NCI-H1436 (cell line): ENCODE measurements at places on chromosomes 1 and 21.

DNA sequence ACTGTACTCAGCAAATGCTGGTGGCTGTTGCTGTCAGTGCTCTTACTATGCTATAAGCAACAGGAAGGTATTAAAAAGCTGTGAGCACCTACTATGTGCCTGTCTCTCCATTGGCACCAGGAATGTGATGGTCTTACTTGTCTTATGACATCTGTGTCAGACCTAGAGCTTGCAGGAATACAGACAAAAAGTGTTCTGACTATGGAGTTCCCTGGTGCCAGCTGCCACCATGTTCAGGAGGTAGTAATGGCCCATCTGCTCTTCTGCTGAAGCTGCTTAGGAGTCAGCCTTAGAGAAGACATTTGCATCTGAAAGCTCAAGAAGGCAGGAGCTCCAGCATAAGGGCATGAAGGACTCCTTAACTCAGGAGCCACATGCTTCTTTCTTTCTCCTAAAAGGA, 52.3 kb downstream of the MAB21L3 start:
- no peak for DNase-seq

- no peak for DNase-seq
Observed at GRCh38 chr1:156766298-156767100, 836 bp upstream of the PRCC start.

- DNase-seq, result no peak
Observed at GRCh38 chr1:28507646-28508434, 2.0 kb downstream of the RCC1 start.

GRCh38 chr1:51624855-51625254, 8.0 kb downstream of the OSBPL9 start:
- DNase-seq, result peak; percentile 27

DNA sequence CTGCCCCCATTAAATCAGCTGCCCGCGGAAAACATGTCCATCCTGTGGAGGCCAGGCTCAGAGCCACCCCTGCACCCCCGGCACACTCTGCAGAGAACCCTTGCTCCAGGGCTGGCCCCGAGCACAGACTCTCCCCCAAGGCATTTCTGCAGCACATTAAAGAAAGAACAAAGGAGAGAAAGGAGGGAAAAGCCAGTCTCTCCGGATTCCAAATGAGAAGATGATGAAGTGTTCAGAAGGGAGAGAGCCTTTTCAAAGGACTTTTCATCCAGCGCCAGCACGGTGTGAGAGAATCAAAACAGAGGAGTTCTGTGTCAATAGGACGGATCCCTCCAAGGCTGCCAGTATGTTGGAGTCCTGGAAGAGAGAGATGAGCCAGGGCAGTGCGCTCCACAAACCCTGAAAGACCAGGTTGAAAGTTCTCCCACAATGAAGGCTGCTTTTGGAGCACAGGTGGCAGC, 498.3 kb downstream of the NPHP4 start:
- no peak for DNase-seq

GRCh38 chr1:22128392-22128791, 14.5 kb downstream of the WNT4 start:
- DNase-seq, result no peak

DNA sequence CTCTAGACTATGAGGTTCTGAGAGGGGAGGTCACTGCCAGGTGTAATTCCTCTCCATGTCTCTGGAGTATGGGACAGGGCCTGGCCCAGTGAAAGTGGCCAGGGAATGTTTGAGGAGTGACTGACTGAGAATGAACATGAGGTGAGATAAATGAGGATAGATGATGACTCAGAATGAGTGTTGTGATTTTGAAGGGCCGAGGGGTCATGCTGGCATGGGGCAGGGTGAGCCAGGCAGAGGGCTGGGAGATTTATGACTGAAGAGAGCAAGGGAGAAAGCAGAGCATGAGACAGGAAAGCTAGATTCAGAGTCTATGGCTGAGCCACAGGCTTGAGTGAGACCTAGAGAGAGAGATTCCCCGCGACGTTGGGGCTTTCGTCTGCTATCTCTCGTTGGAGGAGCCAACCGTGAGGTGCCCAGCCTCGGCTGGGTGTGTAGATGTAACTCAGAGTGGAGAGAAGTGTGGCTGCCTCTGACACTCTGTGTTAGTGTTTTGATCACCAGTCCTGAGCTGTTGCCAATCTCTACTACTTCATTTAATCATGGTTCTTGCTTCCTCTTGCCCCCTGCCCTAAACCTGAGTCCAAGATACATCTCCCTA, 50.1 kb downstream of the FOXD2 start:
- DNase-seq, result no peak

GRCh38 chr1:110717179-110717578, 42.4 kb upstream of the KCNA3 start:
- DNase-seq, result no peak

- no peak for DNase-seq
Observed at GRCh38 chr1:233340966-233341516, 13.5 kb downstream of the MAP3K21 start.

DNA sequence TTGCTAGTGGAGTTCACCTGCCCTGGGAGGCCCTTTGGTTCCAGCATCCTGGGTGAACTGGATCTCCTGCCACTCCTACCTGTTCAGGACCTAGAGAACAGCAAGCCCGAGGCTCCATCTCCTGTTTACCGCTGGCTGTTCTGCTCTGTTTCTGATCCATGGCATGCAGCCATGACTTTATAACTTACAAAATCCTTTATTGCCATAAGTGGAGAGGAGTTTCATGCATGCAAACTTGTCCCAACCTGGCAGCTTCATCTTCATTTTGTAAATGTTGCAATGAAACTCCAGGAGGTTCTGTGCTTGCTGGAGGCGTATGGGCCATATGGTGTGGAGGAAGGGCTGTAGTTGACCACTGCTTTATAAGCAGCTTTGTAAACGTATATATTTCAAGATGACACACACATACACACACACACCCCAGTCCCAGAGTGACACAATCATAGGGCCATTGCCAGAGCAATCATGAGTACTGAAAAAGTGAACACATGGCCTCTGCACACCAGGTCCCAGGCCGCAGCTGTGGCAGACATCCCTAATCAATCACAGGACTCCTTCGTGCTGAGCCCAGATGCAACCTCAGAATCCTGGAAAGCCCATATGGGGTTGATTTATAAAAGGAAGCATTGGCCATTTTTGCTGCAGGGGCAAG, 69.0 kb downstream of the UBIAD1 start:
- DNase-seq, result no peak

GRCh38 chr1:107379826-107380225, 239.0 kb downstream of the NTNG1 start:
- no peak for DNase-seq

DNA sequence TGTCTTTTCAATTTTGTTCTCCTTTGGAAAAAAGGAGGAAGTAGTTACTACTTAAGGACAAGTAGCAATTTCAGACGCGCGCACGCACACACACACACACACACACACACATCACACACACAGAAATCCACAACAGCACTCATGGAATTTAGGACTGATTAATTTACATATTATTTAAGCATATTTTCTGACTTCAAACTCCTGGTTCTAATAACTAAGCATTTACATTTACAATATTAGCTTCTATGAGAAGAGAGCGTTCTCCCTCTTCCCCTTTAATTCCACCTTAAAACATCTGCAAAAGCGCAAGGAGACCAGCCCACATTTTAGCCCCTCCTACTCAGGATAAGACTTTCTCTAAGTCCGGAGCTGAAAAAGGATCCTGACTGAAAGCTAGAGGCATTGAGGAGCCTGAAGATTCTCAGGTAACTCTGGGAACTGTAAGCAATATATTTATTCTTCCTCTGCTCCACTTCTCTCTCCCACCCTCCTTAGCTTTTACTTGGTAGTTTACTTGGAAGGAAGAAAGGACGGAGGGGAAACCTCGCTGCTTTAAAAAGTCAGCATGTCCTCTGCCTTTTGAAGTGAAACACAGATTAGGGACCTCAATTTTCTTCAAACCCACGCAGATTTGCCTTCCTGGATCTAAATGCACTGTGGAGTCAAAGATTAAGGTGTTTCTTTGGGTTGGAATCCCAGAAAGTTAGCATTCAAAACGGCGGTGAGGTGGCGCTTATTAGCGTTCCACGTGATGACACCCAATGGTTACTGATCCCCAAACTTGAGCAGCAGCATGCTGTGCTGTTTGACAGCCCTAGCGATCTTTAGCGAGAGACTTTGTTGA, at the start of gene PLA2G4A:
Gene PLA2G4A, plus strand, starts transcription at position 339 of the 844 bp plus-strand sequence. CDS start 25,406 bp downstream, outside the sequence.
- no peak for DNase-seq

- no peak for DNase-seq
Observed at GRCh38 chr1:20684050-20684620, 23.0 kb upstream of the DDOST start.

DNA sequence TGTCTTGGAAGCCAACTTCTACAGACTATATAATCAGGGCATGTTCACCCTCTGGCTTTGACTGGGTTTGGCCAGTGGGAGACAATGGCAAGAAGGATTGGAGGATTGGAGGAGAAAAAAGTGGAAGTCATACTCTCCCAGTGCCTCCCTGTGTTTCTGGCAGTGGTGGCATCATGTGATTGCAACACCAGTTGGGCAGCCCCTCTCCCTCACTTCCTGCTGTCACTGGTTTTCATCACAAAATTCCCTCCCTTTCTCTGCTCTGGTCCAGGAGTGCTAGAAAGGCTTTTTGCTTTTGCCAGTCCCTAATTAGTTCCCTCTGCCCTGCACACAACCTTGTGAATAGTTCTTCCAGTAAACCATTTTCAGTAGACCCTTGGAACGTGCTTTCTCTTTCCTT, 3.7 kb upstream of the QSOX1 start:
- no peak for DNase-seq

DNA sequence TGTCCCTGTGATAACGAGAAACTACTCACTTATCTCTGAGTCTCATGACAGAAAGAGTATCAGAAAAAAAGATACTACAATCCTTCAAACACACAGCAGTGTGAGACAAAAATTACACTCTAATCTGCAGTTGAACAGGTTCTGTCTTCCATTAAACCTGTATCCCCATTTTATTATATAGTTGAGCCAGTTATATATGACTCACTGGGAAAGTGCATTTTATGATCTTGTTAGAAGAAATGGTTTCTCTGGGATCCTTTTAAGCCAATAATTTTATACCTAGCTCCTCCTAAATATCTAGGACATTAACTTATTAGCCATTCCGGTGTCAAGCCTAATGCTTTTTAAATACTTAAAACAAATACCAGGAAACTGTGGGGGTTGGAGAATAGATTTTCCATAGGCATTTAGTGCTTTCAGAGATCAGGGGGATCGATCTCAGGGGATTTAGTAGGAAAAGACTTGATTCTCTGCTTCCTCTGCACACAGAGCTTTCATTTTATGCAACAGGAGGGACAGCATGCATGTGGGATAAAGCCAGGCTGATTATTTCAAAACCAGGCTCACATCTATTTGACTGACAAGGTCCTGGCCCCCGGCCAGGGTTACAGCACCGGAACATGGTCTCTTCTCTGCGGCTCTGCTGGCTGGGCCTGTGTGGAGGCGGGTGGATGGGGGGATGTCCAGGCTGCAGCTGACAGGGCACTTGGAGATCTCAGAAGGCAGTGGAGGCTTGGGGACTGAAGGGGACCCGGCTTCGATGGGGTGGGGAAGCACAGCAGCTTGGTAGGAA, 310.6 kb downstream of the DISC1 start:
- no peak for DNase-seq

DNA sequence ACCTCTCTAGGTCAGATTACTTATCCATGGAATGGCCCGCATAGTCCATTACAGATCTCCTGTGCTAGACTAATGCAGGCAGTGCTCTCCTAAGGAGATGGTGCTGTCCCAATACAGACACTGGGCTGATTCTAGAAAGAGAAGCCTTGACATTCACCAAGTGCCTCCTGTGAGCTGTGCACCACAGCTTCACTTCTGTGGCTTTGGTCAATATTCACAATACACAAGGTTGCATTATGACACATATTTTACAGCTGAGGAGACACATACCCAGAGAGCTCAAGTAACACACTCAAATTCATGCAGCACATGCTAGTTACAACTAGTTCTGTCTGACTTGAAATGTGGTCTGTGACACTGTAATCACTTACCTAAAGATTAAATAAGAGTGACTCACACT, 59.4 kb upstream of the LRRC8B start:
- DNase-seq, result no peak

DNA sequence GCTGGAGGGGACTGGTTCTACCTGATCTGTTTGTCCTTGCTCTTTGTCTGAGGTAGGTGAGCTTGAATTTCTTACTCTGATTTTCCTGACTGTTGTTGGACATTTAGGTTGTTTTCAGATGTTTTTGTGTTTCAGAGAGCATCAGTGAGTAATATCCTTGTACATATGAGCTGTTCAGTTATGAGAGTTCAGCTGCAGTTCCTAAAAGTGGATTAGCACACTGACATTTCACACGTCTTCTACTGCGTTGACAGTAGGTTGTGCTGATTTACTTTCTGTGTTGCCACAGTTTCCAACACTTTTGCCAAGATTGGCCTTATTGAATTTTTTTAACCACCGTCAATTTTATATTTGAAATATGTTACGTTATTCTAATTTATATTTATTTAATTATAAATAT, 27.7 kb downstream of the CXADR start:
- no peak for DNase-seq

DNA sequence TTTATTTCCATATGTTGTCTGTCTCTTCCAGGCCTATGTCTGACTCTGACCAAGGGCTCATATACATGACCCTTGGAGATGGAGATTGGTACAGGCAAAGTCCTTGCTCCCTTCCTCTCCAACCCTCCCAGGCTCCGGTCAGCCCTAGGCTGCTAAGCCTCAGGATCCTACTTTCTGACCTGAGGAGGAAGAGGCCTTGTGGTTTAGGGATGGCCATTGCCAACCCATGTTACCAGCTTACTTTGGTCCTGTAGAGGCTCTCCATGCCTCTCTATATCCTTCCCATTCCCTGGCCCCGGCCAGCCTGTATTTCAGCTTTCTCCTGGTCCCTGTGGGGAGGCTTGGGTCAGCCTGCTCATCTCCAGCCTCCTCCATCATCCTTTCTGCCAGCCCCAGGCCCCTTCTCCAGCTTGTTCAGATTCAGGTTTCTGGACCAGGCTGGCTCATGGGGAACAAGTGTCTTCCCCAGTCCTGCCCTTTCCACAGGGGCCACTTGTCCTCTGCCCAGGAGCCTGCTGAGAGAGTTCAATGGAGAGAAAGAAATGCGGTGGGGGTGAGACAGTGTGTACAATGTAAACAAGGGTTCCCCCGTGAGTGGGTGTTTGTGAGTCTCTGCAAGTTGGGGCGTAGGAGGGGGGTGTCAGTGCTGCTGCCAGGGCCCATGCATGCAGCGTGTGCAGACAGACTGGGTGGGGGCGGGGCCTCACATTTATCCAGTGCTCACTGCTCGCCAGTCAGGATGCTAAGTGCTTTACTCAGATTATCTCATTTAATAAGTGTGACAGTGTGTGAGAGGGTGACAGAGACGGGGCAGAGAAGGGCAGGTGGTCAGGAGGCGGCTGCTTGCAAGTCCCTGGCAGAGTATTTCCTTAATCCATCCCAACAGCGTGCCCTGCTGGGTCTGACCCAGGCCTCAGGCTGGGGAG, 31.3 kb upstream of the FOXO6 start:
- DNase-seq, result no peak
